ENCODE measurements at places on chromosomes 6 and 20.
A peak's percentile ranks its signal among the peaks of the same experiment; 100 is the strongest.

- DNase-seq, result peak; percentile 43
Observed at GRCh38 chr6:111361648-111362047, 121.4 kb downstream of the REV3L start.

- no peak for DNase-seq
Observed at GRCh38 chr6:81694207-81694606, 58.3 kb downstream of the TENT5A start.

GRCh38 chr20:23082846-23083552 lies 3.1 kb downstream of the CD93 start:
- DNase-seq, result peak; percentile 95

DNA sequence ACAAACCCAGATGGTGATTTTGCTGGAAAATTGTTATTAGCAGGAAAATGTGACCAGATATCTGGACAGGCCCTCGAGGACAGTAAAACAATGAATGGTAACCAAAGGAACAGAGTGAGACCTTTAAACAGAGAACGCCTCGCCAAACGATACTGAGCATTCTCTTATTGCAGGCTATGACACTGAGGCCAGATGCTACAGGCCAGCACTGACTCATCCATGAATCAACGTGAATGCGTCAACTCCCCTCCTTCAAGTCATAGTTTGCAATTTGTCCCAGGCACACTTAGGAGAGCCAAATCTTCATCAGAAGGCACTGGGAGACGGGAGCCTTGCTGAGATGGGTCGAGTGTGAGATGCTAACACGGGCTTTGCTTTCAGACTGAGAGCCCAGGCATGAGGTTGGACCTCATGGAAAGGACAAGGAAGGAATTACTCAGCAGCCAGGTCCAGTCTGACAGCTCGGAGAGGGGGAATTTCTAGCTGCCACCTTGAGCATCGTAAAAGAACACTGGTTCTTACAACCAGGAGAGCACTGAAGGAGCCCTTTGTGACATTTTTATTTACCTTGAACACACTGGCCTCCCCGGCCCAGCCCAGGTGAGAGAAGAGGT lies 60.7 kb downstream of the BMP7 start:
- no peak for DNase-seq

GRCh38 chr20:3123542-3123941 lies 36.1 kb downstream of the FASTKD5 start:
- DNase-seq, result peak; percentile 7

GRCh38 chr20:52996658-52997057 lies 24.5 kb downstream of the TSHZ2 start:
- no peak for DNase-seq

DNA sequence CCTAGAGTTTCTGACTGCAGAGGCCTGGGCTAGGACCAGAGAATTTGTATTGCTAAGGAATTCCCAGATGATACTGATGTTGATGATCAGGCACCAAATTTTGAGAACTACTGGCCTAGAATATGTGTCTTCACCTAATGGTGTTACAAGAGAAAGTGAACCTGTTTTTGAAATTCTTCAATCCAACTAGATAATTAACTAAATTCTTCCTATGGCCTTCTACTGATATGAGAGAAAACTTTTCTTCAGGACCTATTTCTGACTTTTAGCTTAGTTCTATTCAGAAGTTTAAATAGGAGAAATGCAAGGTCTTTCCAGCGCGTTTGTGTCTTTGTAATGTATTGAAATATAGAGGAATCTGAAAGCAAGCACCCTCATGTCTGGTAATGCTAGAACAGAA lies 7.3 kb downstream of the NKAIN2 start:
- DNase-seq, result no peak

- DNase-seq, result no peak
Observed at GRCh38 chr20:32251470-32251869, 26.0 kb upstream of the KIF3B start.

- DNase-seq, result no peak
Observed at GRCh38 chr6:6407071-6407741, 86.7 kb upstream of the F13A1 start.

GRCh38 chr20:9276966-9277468 lies 208.1 kb downstream of the PLCB4 start:
- no peak for DNase-seq

DNA sequence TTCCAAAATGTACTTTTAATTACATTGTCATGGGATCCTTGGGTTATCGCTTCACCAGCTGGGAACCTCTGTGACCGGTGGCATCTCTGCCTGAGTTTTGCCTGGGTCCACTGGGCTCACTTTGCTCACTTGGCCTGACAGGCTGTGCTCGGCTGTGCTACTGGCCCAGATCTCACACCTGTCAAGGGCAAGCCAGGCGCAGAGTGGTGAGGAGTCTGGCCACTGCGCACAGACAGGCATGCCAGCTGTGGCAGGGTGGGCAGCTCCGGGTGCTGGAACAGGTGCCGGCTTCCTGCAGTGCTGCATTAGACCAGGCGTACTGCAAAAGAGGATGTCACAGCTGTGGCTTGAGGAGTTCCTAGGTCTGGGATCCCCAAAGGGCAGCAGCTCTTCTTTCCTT lies 489.8 kb downstream of the TENT5A start:
- DNase-seq, result no peak

- no peak for DNase-seq
Observed at GRCh38 chr20:59807909-59808728, 125.3 kb downstream of the SYCP2 start.

GRCh38 chr6:75863001-75863400 lies 114.0 kb downstream of the MYO6 start:
- DNase-seq, result no peak

GRCh38 chr20:54524849-54525248 lies 49.5 kb downstream of the DOK5 start:
- no peak for DNase-seq

DNA sequence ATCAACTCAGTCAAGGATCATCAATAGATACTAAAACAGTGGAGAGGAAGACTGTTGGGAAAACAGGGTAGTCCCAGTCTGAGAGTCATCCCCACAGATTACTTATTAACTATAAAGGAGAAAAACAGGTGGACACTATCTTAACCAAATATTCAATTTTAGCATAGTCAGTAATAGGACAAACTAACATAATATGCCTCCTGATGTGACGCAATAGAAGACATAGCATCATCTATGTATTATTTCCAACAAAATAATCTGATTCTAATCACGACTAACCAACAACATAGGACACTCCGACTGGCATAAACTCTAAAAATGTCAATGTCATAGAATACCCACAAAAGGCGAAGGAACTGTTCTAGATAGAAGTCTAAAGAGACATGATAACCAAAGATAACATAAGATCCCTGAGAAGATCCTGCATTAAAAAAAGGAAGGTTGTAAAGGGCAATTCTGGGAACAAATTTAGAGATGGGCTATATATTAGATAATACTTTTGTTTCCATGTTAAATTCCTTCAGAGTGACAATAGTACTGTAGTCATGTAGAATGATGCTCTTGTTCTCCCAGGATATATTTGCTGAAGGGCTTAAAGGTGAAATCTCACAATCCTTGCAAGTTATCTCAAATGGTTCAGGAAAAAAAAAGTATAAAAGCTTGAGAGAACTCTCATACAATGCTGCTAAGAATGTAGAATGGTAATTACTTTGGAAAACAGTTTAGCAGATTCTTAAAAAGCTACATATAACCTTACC lies 28.9 kb downstream of the ILRUN start:
- no peak for DNase-seq

- no peak for DNase-seq
Observed at GRCh38 chr6:158835616-158836221, 16.6 kb upstream of the EZR start.

DNA sequence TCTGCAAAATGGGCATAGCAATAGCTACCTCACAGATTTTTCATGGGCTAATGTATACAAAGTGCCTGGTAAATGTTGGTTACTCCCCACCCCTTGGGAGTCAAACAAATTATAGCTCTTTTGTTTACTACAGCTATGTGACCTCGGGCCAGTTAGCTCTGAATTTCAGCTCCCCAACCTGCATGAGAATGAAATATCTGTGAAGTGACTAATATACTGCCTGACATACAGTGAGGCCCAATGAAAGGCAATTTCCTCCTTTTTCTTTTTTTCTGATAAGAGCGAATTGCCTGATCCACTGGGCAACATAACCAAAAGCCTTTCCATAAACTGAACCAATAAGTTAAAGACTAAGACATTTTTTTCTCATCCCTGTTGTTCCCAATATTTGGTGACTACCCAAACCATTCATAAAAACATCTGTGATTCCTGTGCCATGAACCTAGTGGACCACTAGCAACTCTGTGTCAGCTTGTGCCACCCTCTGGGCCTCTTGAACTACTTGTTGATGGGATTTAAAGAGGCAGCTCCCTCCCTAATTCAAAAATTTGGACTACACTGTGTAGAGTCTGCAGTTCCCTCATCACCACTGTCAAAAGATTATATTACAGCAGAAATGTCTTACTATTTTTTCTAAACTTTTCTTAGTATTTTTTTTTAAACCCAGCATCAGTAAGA lies 91.9 kb upstream of the TMEM30A start:
- no peak for DNase-seq

GRCh38 chr6:140185991-140186390 lies 811.5 kb upstream of the CITED2 start:
- DNase-seq, result no peak

GRCh38 chr20:2606507-2607006 lies 45.9 kb upstream of the NOP56 start:
- no peak for DNase-seq

- DNase-seq, result no peak
Observed at GRCh38 chr6:23410439-23410838, 715.6 kb upstream of the NRSN1 start.

GRCh38 chr20:47730744-47731143 lies 54.5 kb downstream of the SULF2 start:
- no peak for DNase-seq

DNA sequence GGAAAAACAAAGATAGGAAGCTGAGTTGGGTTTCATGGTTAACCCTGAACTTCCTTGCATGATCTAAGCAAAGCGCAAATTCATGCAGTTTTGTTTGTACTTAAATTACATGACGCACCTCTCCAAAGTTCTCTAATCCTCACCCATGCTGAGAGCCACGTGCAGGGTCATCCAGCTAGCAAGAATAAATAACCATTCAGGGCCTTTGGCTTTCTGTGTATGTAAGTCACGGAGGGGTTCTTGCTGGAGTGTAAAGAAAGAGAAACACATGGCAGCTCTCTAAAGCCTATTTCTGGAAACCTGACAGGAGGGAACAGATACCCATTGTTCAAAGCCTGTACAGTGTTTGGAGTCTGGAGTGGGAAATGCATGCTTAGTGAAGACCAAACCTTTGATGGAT lies 171.7 kb upstream of the CCN2 start:
- no peak for DNase-seq

GRCh38 chr6:88916615-88917208 lies 46.7 kb downstream of the RNGTT start:
- no peak for DNase-seq

- peak; percentile 18 for DNase-seq
Observed at GRCh38 chr6:64012351-64013001, 376.9 kb downstream of the PHF3 start.

GRCh38 chr6:13526357-13526726 lies 38.9 kb upstream of the GFOD1 start:
- DNase-seq, result no peak

GRCh38 chr6:15017261-15017660 lies 228.6 kb upstream of the JARID2 start:
- DNase-seq, result no peak

- DNase-seq, result no peak
Observed at GRCh38 chr6:77019081-77019480, 444.2 kb downstream of the HTR1B start.

- no peak for DNase-seq
Observed at GRCh38 chr6:46014511-46015118, 1.0 kb downstream of the CLIC5 start.

DNA sequence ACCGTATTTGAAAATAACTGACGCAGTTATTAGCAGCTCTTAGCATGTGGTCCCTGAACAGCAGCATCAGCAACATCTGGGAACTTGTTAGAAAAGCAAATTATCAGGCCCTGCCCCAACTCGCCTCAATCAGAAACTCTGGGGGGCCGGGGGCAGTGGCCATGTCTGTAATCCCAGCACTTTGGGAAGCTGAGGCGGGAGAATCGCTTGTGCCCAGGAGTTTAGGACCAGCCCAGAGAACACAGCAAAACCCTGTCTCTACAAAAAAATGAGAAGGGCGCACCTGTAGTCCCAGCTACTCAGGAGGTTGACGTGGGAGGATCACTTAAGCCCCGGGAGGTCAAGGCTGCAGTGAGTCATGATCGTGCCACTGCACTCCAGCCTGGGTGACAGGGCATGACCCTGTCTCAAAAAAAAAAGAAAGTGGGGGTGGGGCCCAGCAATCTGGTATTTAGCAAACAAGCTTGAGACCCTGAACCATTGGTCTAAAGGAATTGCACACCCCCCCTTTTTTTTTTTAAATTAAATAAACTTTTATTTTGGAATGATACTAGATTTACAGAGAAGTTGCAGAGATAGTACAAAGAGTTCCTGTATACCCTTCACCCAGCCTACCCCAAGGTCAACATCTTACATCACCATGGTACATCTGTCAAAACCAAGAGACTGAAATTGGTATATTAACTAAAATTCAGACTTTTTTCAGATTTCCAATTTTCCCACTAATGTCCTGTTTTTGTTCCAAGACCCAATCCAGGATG lies 6.7 kb downstream of the SRXN1 start:
- no peak for DNase-seq

DNA sequence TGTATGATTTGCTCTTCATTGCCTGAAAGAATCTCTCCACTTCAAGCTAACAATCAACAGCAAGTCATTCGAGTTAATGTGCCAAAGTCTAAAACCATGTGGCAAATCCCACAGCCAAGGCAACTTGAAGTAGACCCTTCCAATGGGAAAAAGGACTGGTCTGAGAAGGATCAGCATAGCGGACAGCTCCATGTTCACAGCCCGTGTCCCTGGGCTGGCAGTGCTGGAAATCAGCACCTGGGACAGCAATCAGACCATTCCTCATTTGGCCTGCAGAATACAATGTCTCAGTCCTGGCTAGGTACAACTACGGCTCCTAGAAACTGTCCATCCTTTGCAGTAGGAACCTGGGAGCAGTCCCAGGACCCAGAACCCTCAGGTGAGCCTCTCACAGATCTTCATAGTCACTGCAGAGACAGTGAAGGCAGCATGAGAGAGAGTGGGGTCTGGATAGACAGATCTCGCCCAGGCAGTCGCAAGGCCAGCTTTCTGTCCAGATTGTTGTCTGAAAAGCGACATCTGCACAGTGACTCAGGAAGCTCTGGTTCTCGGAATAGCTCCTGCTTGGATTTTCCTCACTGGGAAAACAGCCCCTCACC lies 1.1 kb downstream of the GJA10 start:
- peak; percentile 35 for DNase-seq

- no peak for DNase-seq
Observed at GRCh38 chr20:22529150-22530019, 55.0 kb downstream of the FOXA2 start.

- no peak for DNase-seq
Observed at GRCh38 chr6:43851204-43851865, 81.3 kb downstream of the VEGFA start.

DNA sequence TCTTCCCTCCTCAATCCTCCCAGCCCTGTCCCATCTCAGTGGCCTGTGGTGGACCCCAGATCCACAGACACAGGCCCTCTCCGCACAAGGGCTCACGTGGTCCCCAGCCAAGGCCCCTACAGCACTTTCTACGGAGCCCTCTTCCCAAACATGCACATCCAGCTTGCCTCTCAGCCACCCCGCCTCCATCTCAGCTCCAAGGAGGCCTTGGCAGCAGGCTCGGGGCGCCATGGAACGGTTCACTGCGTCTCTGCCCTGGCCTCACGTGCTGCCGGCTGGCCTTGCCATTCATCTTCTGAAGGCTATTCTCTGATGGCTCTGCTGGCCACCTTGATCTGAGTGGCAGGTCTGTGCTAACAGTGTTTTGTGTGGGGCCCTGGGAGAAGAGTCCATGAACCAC lies 33.0 kb downstream of the GNAS-AS1 start:
- DNase-seq, result no peak

Data from dermis microvascular lymphatic vessel endothelial cell (primary cell).